ENCODE measurements at places on chromosomes 4 and X.

GRCh38 chrX:18949291-18949943 is 34.5 kb downstream of the PHKA2 start:
- no peak for DNase-seq

DNA sequence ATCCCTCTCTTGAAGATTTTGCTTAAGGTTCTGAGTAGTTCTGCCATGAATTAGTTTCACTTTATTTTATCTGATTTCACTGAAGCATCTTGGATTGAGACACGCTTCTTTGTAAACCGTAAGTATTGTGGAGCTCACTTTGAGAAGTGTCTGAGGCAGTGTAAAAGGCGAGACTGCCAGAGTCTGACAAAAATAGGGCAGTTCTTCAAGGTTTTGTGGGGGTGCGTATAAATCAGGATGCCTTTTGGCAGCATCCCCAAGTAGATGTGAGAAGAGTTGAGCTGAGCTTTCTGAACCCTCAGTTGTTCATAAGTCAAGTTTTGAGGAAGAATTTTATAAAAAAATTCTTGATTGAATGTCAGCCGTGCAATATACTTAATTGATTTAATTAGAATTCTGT is 76.3 kb downstream of the RBPJ start:
- no peak for DNase-seq

- no peak for DNase-seq
Observed at GRCh38 chrX:20237864-20238263, 28.8 kb downstream of the RPS6KA3 start.

DNA sequence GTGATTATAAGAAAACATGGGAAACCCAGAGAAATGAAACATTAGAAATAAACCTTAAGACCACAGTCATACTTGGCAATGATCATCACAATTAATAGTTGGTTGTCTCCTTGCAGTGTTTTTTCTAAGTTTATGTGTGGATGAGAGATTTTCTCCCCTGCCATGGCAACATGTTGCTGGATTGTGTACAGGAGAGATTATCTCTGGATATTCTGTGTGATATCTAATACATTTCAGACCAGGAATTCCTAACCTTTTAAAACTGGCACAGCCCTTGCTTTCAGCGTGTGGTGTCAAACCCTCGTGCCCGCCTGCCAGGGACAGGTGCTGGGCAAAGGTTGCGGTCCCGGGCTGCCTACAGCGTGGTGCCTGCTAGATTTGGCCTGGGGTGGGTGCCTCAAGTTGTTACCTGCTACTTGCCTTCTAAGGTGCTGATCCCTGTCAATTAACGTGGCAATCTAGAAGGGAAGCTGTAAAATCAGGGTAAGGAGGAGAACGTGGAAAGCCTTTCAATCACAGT is 100.5 kb downstream of the TMEM131L start:
- DNase-seq = no peak

- DNase-seq = no peak
Observed at GRCh38 chrX:155968791-155969190, 28.7 kb upstream of the IL9R start.

DNA sequence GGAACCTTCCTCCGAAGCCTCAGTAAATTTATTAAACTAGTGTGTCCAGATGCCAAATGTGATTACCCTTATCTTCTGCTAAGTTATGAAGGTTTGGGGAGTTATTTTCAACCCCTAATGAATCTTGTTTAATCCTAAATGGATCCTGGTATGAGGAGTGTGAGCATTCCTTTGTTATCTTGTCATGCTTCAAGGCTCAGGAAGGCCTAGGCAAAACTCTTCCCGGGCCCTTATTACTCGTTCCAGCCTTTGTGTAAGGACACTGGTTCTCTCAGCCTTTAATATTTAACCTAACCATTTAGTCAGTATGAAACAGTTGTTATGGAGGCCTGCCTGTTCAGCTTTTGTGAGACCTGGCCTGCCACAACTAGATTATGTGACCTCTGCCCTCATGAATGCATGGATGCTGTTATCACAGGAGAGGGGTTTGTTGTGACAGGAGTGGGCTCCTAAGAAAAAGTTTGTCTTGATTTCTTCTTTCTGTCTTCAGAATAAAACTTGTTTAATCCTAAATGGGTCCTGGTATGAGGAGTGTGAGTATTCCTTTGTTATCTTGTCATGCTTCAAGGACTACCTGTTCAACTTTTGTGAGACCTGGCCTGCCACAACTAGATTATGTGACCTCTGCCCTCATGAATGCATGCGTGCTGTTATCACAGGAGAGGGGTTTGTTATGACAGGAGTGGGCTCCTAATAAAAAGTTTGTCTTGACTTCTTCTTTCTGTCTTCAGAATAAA is 181.7 kb downstream of the SLC39A8 start:
- no peak for DNase-seq

- DNase-seq = no peak
Observed at GRCh38 chr4:186669159-186669731, 54.4 kb downstream of the FAT1 start.

DNA sequence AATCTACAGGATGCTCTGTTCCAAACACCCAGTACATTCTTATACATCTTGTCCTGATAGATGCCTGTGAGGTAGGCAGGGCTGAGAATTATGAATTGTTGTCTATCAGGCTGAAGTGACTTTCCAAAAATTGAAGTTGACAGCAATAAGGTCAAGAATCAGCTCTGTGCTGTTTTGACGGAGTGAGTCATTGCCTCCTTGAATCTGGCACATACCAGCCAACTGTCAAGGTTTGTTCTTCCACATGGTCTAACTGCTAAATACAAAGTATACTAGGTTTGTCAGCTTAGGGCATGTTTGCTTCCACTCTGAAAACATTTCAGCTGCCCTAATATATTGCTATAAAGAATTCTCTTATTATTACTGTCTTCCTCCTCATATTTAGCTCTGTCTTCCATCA is 32.3 kb downstream of the SH3RF1 start:
- peak; percentile 6 for DNase-seq

GRCh38 chrX:31233941-31234496 is 162.2 kb upstream of the FTHL17 start:
- DNase-seq = no peak

- no peak for DNase-seq
Observed at GRCh38 chr4:161555689-161556660, 607.8 kb downstream of the FSTL5 start.

GRCh38 chr4:16377887-16378286 is 151.6 kb upstream of the TAPT1 start:
- DNase-seq = no peak

DNA sequence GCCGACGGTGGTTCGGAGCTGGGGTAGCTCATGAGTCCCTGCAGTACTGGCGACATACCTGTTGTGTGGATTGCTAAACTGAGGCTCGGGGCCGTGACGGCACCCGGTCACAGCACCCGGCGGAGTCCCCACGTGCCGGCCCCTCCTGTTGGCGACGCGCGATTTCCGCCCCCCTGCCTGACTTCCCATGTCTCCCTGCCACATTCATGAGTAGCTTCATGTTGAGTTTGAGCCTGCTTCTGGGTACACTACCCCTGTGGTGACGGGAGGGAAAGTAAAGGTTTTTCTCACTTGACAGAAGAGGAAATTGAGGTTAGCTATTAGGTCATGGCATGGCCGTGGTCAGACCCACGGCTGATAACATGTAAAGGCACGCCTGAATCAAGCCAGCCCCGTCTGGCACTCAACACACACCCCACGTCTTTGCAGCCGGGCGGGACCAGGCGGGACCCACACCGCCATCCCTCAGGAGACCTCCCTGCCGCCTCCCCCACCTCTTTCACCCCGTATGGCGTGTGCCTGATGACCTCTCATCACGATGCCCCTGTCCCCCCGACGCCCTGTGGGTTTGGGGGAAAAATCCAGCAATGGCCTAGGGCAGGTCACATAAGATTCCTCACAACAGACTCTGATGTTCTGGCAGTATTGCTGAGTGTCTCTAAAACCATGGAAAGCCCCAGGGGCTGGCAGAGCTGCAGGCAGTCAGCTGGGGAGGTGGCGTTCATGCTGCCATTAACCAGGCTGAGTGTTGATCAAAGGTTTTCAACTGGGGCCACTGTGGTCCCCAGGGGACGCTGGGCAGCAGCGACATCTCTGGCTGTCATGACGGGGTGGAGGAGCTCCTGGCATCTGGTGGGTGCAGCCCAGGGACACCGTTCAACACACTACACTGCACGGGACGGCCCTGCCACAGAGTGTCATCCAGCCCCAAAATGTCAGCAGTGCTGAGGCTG is 29.2 kb downstream of the P2RY8 start:
- DNase-seq = no peak

GRCh38 chrX:40448793-40449192 is 132.0 kb upstream of the ATP6AP2 start:
- no peak for DNase-seq

- no peak for DNase-seq
Observed at GRCh38 chr4:15917297-15917696, 21.2 kb downstream of the FGFBP1 start.

- no peak for DNase-seq
Observed at GRCh38 chr4:121198251-121198650, 34.1 kb upstream of the TNIP3 start.

DNA sequence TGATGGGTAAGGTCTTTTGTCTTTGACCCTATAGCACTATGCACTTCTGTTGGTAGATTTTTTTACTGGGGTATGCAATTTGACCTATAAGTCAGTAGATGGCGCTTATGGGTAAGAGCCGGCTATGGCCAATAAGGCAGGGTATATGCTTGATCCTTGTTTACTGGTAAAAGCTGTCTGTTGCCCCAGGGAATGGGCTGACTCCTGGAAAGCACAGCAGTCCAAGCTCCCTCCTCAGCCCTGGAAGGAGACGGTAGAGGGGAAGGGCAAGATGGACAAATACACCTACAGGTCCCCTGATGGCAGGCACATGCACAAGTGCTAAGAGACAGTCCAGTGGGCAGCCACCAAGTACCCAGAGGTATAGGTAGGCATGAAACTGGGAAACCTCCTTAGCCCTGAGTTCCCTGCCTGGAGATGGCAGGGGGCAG is 63.7 kb downstream of the ADAMTS3 start:
- DNase-seq = no peak

DNA sequence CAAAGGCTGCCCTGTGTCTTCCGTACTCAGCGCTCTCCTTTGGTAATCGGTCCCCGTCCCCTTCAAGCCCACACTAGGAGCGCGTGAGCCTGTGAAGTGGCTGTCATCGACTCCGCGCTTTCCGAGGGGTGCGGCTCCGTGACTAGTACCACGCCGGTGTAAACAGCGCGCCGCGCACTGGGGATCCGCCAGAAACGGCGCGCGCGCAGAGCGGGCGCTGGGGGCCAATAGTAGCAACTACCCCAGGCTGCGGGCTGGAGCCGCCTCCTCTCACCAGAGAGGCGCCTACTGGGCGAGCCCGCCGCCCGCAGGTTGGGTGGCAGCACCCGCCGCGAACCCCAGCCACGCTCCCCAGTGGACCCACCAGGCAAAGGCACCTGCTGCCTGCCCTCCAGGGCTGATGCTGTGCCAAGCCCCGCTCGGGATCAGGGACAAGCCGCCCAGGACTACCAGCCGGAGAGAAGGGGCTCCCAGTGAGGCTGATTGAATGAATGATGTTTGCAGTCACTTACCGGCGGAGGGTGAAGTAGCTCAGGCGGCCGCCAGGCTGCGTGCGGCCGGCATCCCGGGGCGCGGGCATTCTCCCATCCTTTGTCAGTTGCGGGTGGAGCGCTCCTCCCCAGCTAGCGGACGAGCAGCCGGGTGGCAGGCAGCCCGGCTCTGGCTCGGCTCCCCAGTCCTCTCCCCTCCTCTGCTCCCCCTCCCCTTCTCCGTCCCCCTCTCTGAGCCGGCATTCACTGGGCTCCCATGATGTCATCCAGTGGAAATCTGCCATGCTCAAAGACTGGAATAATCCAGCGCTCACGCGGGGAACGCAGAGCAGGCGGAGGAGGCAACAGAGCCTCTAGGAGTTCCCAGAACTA is 370.3 kb upstream of the SMIM31 start:
- DNase-seq = no peak

DNA sequence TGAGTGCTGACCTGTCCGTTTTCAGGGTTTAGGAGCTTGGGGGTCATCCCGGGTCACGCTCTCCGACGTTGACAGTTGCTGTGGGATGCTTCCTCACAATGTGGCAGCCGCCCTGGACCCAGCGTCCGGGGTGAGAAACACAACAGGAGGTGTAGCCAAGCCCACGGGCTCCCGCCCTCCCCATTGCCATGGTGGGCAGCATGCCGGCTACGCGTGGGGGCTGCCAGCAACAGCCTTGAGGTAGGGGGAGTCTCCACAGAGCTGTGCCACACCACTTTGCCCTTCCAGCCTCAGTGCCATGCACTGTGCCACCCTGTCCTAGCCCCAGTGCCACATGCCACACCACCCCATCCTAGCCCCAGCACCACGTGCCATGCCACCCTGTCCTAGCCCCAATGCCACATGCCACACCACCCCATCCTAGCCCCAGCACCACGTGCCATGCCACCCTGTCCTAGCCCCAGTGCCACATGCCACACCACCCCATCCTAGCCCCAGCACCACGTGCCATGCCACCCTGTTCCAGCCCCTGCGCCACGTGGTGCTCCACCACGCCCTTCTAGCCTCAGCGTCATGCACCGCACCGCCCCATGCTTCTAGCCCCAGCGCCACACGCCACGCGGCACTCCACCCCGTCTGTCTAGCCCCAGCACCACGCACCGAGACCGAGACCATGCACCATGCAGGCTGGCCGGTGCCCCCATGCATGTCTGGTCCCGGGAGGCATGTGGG is 8.5 kb upstream of the HGFAC start:
- no peak for DNase-seq

GRCh38 chrX:33447285-33447684 is 235.9 kb upstream of the DMD start:
- DNase-seq = no peak

DNA sequence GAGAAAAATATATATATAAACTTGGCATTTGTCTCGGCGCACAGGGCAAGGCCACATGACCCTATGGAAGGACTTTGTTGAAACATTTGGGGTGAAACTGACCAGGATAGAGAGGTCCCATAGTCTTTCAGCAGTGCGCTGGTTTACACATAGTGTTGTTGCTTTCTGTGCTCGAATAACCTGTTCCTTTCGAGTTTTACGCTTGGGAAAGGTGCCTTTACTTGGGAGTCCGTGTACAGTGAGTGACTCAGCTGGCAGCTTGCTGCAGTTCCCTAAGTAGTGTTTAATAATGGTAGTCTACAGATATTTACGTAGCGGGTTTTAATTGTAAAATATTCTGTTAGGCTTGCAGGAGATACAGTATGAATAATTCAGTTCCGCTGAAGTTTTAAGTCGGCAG is 578 bp downstream of the APOOL start:
- DNase-seq = no peak

- DNase-seq = no peak
Observed at GRCh38 chrX:9919632-9920172, 47.5 kb upstream of the CLDN34 start.

DNA sequence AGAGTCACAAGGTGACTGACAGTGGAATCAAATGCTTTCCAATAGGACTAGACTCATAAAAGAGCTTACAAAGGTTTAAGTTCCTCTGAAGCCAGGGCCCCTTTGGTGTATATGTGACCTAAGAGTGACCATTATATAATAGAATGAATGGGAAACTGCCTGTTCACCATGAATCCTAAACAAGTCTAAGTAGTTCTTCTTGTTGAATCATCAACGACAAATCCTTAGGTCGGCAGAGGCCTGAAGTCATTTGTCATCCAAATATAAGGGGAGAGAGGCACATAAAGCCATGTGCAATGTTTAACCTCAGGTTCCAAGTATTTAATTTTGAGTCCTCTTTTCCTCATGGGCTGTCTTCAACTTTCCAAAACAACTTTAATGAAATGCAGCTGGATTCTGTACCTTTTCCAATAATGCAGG is 122.4 kb downstream of the RASL11B start:
- no peak for DNase-seq

- DNase-seq = no peak
Observed at GRCh38 chr4:92636038-92636806, 332.5 kb downstream of the GRID2 start.
